ENCODE measurements at places on chromosomes 4 and X.
A peak's percentile ranks its signal among the peaks of the same experiment; 100 is the strongest.

DNA sequence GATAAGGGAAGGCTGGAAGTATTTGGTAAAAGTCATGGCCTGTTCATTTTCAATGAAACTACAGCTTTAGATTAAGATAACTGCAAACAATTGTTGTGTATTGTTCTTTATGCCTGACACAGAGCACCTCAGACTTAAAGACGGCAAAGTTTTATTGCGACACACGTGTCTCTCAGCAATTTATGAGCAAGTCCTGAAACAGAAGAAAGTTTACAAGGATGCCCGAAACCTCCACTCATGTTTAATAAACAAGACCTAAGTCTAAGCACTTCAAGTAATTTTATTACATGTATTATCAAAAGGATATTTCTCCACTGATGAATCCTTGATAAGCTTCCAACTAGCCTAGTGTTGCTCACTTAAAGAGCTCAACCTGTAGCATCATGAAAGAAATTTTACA, 51.0 kb downstream of the DHX15 start:
- DNase-seq, result no peak

- DNase-seq, result peak; percentile 27
Observed at GRCh38 chrX:153551135-153551534, 33.7 kb downstream of the ATP2B3 start.

DNA sequence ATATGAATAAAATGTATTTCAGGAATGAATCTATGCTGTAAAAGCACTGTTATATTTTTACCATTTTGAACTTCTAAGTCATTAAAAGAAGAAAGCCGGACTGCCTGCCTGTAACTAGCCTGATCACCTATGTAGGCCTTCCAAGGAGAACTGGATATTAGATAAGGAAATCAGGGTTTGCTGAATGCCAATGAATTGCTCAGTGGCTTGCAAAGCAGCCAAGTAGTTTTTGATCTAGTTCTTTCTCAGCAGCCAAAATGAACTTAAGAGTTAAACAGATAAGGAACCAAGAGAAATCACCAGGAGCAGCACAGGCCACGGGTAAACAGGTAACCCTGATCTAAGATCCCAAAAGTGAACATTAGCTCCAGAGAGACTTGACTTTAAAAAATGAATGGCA, 3.3 kb downstream of the ANXA5 start:
- no peak for DNase-seq

- DNase-seq, result no peak
Observed at GRCh38 chr4:185036842-185037241, 18.6 kb downstream of the HELT start.

GRCh38 chrX:136827026-136827425, 46.3 kb upstream of the ARHGEF6 start:
- no peak for DNase-seq

- DNase-seq, result no peak
Observed at GRCh38 chr4:52110171-52110570, 59.1 kb downstream of the SPATA18 start.

DNA sequence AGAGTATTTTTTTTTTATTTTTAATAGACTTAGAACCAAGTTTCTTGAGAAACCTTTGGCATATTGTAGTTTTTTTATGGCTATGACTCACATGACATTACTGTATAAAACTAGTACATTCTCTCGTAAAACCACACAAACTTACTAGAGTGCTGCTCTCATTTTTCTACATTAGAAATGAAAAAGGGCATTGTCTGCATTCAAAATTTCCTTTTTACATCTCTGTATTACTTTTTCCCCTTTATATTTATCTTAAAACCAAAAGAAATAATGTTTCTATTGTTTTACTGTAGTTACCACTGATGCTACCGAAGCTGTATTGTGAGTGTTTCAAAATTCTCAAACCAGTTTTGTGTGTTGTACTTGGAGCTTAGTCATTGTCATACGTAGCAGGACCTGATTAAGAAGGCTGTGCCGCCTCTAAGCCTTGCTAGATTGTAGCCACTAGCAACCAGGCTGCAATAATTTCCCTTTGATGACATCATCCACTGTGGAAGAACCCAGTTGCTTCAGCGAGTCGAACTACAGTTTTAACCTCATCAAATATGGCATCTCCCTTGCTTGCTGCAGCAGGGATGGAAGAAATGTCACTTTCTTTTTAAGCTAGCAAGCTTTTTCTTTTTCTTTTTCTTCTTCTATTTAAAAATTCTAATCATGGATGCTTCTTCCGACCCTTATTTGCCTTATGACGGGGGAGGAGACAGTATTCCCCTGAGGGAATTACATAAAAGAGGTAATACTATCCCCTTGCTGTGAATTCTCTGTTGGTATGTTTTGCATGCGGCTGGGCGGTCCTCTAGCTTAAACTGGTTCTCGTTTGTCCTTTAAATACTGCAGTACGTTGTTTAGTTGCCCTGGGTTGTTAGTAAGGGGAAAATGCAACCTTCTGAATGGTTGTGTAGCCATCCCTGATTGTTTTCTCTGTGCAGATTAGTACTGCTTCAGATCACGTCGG, 39.6 kb downstream of the CLCN3 start:
- peak; percentile 95 for DNase-seq

DNA sequence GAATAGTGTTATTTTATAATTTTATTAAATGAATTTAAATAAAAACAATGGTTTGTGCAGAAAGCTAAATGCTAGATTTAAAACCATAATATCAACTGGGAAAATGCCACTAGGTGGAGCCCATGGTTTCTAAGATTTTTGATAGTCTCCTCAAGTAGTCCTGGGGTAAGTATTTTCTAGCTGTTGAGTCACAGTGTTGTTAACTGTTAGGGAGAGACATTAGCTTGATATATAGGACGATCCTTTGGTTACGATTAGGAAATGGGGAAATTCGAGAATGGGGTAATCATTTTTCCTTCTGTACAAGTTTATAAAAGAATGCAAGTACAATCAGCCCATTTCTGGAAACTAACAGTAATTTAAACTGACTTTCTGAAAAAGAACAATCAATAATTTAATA, 378.4 kb downstream of the ANKRD50 start:
- DNase-seq, result peak; percentile 80

DNA sequence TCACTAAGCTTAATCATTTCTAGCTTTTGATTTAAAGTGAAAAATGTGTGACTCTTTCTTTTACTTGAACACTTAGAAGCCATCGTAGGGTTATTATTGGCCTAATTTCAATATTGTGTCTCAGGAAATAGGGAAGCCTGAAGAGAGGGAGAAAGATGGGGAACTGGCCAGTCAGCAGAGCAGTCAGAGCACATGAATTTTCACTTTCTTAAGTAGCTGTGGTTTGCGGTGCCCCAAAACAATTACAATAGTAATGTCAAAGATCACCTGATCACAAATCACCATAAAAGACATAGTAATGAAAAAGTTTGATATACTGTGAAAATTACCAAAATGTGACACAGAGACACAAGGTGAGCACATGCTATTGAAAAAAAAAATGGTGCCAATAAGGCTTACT, 45.5 kb downstream of the CENPC start:
- no peak for DNase-seq

GRCh38 chrX:9557091-9557490, 92.2 kb downstream of the TBL1X start:
- no peak for DNase-seq
